SIG-M5 (cell line): ENCODE measurements at places on chromosomes 2 and 18.

DNA sequence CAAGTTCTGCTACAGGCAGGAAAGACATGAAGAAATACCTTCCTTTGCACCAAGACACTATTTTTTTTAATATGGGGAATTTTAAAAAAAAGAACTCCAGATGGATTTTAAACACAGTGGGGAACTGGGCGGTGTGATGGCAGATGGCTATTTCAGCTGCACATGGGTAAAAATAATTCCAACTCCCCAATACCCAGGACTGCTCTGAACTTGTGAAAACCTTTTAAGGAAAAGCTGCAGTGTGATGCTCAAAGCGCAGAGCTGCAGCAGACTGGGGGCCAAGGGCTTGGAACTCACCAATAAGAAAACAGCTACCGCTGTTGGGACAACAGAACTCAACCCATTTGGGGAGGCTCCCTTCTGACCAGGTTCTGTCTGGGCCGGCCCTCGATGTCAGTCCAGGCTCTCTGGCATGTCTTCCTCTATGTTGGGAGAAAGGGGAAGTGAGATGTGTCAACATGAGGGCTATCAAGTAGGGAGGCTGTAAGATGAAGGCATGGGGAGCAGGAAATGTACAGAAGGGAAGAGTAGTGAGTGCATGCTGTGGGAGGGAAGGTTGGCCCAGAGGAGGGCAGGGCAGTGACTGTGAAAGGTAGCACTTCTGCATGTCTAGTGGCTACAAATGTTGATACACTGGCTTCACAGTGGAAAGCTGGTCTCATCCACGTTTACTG lies 64.0 kb upstream of the SLC14A2 start:
- no peak for DNase-seq

DNA sequence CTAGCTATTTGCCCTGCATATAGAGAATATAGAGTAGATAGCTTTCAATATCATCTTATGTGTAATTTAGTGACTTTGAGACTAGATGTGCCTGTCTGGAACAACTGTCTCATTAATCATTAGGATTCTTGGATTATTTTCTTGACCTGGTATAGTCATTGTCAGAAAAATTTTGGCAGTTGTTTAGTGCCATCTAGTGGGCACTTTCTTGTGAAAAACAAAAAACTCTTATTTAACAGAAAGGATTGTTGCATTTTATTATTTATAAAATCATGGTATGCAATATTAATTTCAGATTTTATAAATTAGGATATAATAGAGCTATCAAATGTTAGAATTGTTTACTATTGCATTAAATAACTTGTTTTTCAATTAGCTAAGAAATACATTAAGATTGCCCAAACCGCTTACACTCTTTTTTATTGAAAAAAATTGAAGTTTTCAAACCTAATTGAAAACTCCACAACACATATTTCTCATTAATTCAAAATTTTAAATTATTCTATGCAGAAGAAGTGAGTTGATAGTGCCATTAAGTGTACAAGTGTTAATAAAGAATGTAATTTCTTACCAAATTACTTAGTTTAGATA lies 80.3 kb downstream of the DYNAP start:
- no peak for DNase-seq

DNA sequence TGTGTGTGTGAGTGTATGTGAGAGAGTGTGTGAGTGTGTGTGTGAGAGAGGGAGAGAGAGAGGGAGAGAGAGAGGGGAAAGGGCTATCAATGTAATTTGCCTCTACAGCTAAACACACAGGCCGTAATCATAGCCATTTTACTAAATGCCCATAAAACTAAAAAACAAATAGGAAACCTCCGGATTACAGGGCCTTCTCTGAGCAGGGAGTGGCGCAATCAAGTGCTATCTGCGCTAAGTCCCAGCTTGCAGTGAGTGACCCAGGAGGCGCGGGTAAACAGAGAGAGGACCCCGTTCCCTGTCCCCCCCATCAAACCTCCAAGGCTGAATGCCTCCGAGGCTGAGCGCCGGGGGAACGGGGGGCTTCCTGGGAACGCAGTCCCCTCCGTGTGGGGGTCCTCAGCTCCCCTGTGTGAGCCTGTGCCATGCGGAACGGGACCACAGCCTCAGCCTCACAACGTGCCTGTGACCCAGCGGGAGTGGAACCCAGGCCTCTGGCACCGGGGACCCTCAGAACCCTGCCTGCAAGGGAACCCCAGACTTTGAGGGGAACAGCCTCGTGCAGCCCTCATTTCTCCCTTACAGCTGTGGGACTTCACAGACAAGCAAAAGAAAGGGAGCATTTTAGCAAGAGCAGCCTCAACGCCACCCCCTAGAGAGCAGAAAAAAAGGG lies 54.7 kb upstream of the ID2 start:
- no peak for DNase-seq

- DNase-seq, result no peak
Observed at GRCh38 chr18:10912790-10913545, 236.4 kb downstream of the PIEZO2 start.

DNA sequence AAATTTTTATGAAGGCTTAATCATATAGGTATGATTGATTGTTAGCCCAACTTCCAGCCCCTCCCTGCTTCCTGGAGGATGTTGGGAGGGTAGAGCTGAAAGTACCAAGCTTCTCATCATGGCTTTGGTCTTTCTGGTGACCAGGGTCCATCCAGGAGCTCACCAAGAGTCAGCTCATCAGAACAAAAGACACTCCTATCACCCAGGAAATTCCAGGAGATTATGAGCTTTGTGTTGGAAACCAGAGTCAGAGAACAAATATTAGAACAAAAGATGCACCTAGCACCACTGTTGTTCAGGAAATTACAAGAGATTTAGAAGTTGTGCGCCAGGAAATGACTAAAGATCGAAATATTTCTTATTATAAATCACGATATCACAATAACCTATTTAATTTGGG lies 119.9 kb upstream of the THUMPD2 start:
- DNase-seq, result no peak
